ENCODE measurements at places on chromosomes 4 and X.

GRCh38 chr4:127698789-127699200 is 31.4 kb upstream of the SLC25A31 start:
- DNase-seq = no peak

GRCh38 chr4:105280338-105281123 is 133.9 kb downstream of the TET2 start:
- DNase-seq = no peak

GRCh38 chr4:37440501-37440900 is 196.0 kb downstream of the NWD2 start:
- DNase-seq = no peak

DNA sequence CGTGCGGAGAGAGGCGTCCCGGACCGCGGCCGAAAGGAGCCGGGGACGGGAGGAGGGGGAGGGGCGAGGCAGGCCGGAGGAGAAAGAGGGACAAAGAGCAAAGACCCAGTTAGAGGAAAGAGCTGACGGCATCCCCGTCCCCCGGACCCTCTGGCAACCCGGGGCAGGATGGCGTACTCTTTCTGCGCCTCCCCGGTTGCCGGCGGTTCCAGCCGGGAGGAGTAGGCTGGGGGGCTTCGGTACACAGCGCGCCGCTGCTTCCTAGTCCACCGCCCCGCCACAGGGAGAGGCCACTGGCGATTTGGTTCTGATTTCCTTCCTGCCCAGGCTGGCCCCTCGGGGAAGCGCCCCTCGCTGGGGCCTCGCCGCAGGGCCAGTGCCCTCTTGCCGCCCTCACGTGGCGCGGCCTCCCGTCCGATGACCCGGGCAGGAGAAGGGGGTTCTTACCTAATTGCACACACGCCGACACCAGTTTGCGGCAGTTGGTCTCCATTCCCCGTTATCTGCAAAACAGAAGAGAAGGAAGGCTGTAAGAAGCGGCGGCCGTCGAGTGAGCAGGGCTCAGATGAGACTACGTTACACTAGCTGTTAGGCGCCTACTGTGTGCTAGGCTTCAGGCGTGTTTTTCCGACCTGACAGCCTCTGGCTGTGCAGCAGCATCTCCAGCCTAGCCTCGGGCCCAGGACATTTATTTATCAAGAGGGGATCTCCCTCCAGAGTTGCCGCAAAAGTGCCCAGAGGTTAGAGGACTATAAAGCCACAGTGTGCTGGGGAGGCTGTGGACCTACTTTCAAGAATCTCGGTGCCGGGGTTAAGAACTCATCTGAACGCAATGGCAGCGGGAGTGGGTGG is 9.9 kb upstream of the PITX2 start:
- no peak for DNase-seq

DNA sequence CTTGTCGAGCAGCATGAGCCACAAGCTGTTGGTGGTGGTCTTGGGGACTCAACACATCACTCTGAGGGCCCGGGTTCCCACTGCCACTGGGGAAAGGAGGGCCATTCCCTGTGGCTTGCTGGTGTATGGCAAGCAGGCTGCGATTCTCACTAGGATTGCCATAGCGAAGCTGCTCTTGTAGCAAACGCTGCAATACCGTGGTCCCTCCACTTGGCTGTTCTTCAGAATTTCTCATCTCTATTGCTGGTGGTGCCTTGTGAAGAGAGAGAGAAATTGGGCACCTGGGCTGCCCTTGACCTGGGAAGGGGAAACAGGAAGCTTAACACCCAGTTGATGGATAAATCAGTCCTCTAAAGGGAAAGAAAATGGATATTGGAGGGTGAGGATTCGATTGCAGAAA is 17.7 kb downstream of the AMOT start:
- DNase-seq = no peak

GRCh38 chr4:80097400-80098177 is 24.6 kb upstream of the ANTXR2 start:
- DNase-seq = no peak

DNA sequence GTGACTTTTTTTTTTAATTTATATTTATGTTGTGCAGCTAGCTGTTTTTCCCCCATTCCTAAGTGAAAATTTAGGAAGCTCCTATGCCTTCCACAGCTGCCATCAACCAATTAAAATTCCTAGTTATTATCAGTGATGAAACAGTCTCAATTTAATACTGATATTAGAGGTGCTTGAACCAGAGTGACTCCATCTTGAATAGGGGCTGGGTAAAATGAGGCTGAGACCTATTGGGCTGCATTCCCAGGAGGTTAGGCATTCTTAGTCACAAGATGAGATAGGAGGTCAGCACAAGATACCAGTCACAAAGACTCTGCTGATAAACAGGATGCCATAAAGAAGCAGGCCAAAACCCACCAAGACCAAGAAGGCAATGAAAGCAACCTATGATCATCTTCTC is 136.7 kb downstream of the DCHS2 start:
- no peak for DNase-seq

DNA sequence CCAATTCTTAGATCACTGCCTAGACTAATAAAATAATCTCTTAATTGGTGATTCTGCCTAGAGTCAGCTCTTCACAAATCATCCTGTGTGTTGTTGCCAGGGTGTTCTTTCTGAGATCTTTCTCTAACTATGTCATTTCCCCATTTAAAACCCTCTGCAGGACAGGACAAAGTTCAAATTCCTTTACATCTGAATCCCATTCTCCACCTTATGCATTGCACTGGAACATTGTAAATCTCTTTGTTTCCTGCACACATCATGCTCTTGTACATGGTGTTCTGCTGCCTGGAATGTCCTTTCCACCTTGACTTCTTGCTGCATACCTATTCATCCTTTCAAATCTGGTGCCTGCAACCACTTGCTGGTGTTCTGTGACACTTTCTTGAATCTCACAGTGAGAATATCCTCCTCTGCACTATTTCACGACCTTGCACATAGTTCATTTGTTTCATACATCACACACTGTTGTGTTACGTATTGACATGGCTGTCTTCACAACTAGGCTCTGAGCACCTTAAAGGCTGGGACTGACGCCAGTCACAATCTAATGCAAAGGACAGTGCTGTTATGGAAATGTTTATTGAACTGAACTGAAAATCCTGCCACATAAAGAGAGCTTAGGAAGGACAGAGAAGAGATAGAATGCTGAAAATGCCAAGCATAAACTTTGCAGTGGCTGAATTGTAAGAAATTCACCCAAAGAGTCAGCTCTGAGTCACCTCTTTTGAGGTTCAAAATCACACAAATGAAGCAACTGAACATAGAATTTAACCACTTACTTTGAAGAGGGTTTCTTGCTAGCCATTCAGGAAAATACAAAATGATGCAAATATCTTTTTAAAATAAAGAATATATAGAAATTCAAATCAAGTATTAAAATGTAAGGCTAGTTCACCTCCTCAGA is 26.4 kb upstream of the SMIM14 start:
- DNase-seq = no peak

DNA sequence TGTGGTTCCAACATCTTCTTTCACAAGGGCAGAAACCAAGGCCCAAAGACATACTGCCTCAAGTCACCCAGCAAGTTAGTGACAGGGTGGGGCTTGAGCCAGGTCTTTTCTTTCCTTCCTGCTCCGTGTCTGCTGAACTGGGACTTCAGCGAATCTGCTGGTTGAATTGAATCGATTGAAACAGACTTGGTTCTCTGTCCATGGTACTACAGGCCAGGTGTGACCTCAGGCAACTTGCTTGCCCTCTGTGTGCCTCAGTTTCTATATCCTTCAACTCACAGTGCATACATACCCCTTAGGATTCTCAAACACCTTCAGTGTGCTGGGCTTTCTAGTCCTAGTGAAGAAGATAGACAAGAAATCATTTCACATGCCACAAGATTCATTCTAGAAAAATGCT is 2.0 kb upstream of the ABLIM2 start:
- no peak for DNase-seq

GRCh38 chr4:82704156-82704555 is 94.4 kb downstream of the SCD5 start:
- DNase-seq = no peak

DNA sequence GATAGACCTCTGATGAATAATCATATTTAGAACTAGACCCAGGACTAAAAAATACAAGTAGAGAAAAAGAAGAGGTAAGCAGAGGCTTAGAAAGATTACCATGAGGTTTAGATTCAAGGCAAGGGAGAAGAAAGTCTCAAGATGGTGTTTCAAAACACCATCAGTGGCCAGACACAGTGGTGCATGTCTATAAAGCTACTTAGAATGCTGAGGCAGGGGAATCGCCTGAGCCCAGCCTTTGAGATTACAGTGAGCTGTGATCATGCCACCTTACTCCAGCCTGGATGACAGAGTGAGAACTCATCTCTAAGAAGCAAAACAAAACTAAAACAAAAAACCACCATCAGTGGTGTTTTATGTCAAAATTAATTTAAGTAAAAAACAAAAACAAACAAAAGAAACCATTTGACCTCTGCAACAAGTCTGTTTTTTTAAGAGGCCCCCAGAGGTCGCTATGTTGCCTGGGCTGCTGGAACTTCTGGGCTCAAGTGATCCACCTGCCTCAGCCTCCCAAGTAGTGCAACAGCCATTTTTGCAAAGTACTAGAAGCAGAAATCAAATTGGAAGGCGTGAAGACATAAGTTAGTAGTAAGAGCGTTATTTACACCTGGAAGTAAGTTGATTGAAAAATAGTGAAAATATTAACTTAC is 784.3 kb downstream of the ADGRL3 start:
- DNase-seq = no peak

- peak; percentile 55 for DNase-seq
Observed at GRCh38 chr4:125316791-125317524, 2.2 kb downstream of the FAT4 start.

DNA sequence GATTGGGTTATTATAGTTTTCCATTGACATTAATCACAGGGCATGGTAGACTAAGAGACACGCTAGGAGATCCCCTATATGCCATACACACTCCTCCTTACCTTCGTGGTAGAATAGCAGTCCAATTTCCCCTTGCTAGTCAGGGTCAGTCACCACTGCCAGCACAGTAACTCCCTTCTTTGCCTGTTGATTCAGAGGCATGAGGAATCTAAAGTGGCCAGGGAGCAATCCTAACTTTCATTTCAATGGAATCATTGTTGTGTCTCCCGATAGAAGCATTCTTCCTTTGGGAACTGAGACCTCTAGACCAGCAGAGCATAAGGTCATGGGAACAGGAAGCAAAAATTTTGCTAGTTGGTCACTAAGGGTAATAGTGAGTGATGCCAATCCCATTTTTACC is 51.1 kb downstream of the COL25A1 start:
- no peak for DNase-seq

DNA sequence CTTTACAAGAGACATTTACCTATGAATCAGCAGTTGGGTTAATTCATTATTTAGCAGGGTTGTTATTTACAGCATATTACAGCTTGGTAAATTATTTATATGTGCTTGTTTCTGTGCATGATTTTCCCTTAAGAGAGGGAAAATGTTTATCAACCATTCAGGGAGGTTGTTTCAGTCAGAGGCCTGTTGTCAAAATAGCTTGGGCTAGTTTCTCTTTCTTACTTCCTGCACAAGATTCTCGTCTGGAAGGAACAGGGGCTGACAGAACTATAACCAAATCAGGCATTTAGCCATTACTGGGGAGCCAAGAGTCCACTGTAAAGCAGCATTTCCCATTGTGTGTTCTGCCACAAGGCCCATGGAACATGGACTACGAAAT is 135.8 kb downstream of the HS6ST2 start:
- DNase-seq = no peak

- DNase-seq = no peak
Observed at GRCh38 chrX:24204958-24205357, 55.4 kb downstream of the ZFX start.

- DNase-seq = no peak
Observed at GRCh38 chr4:33628296-33628695, 2616.0 kb downstream of the ARAP2 start.

DNA sequence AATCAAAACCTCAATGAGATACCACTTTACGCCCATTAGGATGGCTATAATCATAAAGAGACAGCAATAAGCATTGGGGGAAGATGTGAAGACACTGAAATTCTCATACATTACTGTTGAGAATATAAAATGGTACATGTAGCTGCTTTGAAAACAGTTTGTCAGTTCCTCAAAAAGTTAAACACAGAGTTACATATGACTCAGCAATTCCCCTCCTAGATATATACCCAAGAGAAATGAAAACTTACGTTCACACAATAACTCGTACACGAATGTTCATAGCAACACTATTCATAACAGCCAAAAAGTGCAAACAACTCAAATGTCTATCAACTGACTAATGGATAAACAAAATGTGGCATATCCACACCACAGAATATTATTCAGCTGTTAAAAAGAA is 36.6 kb downstream of the PHF8 start:
- DNase-seq = no peak

- DNase-seq = no peak
Observed at GRCh38 chr4:39978904-39979303, 1.2 kb upstream of the PDS5A start.

- DNase-seq = no peak
Observed at GRCh38 chr4:148396986-148397673, 45.1 kb downstream of the NR3C2 start.

DNA sequence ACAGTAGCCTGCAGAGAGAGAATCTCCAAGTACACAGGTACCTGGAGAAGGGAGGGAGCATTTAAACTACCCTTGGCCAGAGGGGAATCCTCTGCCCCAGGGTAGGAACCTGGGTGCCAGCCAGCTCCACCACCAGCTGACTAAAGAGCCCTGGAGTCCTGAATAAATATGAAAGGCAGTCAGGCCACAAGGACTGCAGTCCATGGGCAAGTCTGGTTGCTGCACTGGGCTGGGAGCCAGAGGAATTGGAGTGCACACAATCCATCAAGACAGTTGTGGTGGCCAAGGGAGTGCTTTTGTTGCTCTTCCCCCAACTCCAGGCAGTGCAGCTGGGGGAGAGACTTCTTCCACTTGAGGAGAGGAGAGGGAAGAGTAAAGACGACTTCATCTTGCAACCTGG is 172.5 kb downstream of the HNRNPD start:
- DNase-seq = no peak

DNA sequence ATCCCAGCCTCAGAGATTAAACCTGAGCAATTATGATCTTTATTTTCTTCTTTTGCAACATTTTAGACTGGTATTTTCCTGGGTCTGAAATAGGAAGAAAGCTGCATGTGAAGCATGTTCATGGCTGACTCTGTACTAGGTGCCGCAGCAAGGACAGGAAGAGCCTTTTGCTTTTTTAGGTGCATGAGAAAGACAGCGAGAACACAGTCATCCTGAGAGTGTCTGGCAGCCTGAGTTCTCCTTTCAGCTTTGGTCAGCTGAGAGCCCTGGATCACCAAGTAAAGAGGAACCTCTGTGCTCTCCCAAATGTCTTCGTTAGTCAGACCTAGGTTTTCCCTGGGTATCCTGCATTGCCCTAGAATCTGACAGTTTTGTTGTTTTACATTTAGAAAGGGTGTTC is 29.8 kb downstream of the FAM149A start:
- no peak for DNase-seq

- DNase-seq = no peak
Observed at GRCh38 chr4:78749258-78749971, 26.7 kb upstream of the BMP2K start.

- DNase-seq = no peak
Observed at GRCh38 chrX:149462849-149463248, 42.3 kb downstream of the IDS start.

DNA sequence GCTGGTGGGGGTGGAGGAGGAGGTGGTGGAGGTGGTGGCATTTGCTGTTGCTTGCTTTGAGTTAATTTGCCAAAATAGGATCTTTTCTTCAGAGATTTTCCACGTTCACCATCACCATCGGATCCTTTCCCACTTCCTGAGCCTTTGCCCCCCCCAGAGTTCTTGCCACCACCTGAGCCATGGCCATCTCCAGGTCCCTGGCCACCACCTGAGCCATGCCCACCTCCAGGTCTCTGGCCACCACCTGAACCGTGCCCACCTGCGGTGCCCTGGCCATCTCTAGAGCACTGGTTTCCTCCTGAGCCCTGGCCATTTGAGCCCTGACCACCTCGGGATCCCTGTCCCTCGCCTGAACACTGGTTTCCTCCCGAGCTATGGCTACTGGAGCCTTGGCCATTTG is 1.9 kb downstream of the IRS4 start:
- no peak for DNase-seq

Data from D341Med (cell line).